ENCODE measurements at places on chromosomes 4 and X.

DNA sequence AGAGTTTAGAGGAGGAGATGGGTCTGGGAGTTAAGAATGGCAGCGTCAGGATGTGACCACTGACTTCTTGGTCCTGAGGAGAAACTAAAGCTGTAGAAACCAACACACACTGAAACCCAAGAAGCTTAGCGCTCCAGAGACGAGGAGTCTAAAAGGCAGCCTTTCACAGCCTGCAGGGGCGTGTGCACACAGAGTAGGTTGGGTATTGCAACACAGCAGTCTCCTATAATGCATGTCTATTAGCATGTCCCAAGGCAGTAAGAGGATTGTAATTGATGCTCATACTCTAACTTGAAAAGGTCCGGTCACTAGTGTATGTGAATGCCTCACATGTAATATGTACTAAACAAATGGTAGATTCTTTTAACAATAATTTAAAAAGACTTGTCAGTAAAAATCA, 57.4 kb downstream of the PTTG2 start:
- no peak for DNase-seq

- DNase-seq: no peak
Observed at GRCh38 chr4:2887343-2887742, 43.7 kb downstream of the ADD1 start.

- DNase-seq: no peak
Observed at GRCh38 chr4:136412708-136413107, 1119.6 kb downstream of the PCDH18 start.

DNA sequence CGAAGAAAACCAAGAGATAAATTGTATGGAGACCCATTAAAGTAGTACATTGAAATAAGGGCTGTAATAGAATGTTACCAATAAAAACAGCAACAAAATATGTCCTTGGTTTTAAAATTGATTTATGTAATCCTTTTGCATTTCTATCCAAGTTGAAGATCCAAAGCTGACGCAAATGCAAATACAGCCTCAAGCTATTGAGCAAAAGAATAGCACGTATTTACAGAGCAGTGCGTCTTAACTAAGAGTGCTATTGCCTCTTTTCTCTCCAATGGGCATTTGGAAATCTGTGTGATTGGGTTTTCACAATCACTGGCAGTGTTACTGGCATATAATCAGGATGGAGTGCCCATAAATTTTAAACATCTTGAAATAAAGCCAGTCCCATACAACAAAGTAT, 417.4 kb downstream of the TLL1 start:
- no peak for DNase-seq

DNA sequence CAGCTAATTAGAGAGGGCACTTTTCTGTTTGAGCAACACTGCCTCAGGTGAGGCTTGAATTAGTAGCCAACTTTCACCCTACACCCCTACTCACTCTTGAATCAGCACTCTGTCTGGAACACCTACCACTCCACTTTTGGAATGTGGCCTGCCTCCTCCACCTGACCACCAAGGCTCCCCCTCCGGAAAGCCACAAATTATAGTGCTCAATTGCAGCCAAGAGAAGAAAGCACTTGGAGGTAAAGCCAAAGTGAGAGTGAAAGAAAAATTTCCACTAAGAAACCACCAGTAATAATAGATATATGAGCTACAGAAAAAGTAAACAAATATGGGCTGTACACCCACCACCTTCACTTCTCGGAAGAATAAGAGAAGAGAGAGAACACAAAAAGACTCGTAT, 41.1 kb downstream of the PPP3CA start:
- peak; percentile 20 for DNase-seq

DNA sequence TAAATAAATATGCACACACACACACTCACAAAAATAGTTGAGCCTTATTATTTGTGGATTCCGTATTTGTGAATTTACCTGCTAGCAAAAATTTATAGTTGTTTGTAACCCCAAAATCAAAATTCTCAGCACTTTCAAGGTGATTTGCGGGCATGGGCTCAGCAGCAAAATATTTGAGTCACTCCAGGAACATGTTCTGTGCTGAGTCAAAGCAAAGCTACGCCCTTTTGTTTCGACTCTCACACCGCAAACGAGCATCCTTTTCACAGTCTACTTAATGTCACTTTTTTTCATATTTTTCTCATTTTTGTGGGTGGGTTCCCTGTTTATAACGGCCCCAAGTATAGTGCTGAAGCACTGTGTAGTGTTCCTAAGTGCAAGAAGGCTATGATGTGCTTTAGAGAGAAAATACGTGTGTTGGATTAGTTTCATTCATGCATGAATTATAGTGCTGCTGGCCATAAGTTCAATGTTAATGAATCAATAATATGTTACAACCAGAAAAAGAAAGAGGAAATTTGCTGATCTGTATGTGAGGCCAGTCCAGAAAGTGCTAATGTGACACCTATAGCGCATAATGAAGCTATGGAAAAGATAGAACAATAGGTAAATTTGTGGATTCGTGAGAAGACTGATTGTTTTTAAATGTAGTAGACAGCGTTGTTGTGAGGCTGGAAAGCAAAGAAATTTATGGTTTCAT, 723.2 kb upstream of the AGA start:
- no peak for DNase-seq

DNA sequence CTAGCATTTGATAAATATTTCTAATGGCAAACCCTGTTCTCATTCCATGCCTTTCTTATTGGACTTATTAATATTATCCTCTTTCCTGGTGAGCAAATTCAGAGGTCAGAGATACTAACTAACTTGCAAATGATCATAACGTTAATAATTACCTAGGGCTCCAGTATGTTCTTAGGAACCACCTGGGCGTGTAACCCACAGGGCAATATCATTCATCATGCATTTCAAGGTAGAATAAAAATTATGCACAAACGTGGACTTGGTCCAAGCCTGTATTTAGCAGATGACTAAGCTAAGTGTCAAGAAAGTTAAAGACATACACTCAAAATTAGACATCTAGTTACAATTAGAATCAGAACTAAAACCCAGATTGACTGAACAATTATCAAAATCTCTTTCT, 850.1 kb downstream of the TRIML1 start:
- DNase-seq: no peak

DNA sequence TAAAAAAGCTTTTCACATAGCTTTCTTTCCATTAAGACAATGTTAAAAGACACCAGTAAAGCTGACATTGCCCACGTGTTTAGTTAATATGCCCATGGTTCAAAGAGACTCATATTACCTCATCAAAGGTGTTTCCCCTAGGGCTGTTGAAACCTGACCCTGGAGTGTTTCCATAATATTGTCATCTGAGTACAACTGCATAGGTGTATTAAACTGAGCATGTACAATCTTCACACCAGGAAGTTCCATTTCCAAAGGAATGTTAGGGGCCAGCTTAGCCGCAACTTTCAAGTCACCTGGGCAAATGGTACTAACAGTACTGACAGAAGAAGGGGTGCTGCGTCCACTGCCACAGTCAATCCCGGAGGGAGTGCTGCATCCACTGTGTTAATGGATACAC, 27.1 kb downstream of the PDLIM3 start:
- peak; percentile 63 for DNase-seq

GRCh38 chrX:94256396-94256795, 582.4 kb downstream of the FAM133A start:
- no peak for DNase-seq

DNA sequence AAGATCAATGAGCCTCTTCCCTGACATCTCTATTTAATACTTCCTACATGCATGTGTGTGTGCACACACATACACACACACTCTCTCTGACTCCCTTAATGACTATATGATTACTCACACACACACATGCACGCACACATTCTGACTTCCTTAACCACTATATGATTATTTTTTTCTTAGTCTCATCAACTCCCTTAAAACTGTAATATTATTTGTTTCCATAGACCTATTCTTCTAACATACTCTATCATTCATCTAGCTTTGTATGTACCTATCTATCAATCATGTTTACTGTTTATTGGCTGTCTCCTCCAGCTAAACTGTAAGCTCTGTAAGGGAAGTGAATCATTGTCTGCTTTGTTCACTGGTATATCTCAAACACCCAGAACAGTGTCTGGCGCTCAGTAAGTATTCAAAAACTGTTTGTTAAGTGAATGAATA, 236.6 kb downstream of the RASL11B start:
- DNase-seq: no peak

GRCh38 chr4:186826846-186827533, 103.3 kb upstream of the FAT1 start:
- no peak for DNase-seq

DNA sequence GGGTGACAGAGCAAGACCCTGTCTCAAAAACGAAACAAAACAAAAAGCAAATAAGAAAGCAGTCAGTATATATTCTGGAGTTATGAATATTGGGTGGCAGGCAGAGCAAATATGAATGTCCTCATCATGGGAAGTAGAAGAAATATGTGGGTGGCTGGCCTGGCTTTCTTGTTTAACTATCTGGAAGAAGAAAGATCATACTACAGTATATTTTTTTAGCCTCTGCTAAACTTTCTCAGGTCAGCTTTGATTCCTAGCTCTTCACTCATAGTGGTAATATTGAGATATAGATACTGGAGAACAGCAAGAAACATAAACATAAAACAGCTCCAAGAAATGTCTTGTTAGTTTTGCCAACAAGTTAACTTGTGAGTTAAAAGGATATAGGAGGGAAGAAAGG, 192.5 kb downstream of the SOWAHB start:
- no peak for DNase-seq

GRCh38 chrX:49947781-49948180, 25.4 kb downstream of the CLCN5 start:
- DNase-seq: no peak

DNA sequence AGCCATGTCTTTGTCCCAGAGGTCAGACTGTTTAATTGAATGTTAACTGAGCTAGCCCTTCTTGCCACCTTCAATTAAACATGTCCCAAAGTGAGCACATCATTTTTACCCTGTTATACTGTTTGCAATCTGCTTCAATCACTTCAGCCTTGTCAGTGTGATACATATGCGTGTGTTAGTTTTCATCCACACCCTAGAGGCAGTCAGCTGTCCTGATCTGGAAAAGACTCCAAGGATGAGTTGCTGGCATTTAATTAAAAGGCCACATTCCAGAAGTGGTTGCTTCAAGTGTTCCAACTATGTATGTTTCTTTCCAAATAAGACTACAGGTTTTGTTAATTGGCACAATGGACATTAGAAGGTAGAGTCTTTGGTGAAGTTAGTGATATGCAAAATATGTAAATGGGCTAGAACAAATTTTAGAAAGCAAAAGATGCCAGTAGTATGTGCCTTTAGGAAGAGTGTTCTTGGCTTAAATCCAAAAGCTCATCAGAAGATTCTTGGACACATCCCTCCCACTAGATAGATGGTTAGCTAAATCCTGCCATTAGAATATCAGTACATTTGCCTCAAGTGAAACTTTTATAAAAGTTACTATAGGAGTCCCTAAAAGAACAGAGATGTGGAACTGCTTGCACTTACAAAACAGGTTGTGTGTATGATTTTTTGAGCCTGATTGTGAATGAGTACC, 79.5 kb upstream of the SLIT2 start:
- no peak for DNase-seq

GRCh38 chr4:5884796-5885195, 8.1 kb downstream of the CRMP1 start:
- DNase-seq: no peak

DNA sequence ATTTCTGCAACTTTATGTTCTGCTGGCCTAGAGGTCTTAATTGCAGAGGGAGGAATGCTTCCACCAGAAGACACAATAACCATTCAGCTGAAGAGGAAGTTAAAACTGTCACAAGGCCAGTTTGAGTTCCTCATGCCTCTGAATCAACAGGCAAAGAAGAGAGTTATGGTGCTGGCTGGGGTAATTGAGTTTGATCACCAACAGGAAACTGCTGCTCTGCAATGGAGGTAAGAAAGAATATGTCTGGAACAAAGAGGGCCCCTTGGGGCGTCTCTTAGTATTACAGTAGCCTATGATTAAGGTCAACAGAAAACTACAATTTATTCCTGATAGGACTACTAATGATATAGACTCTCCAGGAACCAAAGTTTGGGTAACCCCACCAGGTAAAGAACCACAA, 744.0 kb downstream of the FSTL5 start:
- no peak for DNase-seq

- DNase-seq: no peak
Observed at GRCh38 chr4:76527666-76528065, 92.6 kb downstream of the SHROOM3 start.

DNA sequence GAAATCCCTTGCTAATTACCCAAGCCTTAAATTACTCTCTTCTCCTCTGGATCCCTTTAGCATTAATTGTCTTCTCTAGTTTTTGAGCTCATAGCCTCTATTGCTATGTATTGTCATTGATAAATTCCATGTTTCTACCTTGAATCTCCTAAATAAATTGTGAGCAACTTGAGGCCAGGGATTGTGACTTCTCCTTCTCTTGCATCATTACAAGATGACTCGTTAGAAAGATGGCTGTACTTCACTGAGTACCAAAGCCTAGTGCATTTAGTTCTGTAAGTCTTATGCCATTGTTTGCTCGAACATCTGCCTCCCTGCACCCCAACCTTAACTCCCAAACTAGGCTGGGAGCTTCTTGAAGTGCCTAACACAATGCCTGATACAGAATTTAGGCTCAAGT, 15.3 kb downstream of the VSIG4 start:
- no peak for DNase-seq

DNA sequence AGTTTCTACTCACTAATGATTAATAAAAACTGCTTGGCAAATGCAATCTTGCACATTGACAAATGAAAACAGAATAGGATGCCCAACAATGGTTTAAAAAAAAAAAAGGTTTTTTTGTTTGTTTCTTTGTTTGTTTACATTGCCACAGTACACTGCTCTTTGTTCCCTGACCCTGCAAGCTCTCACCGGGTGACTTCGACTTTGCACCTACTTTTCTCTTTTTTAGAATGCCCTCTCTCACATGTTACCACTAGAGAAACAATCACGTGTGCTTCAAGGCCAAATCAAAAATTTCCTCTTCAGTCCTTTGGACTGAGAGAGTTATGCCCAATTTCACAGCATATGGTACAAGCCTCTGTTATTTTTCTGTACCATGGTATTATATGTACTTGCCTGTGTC, 101.5 kb downstream of the DMD start:
- DNase-seq: no peak

DNA sequence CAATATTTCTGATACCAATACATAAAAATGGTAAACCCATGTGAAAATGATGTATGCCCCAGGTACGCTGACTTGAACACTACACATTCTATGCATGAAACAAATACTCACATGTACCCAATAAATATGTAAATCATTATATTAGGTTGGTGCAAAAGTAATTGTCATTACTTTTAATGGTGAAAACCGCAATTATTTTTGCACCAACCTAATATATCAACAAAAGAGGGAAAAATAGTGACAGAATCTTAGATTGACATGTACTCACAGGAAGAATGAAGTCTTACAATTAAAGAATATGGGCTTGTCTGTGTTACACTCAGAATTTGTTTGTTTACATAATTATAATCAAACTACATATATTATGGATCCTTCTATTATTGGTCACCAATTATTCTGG, 82.3 kb downstream of the GLRA3 start:
- no peak for DNase-seq

DNA sequence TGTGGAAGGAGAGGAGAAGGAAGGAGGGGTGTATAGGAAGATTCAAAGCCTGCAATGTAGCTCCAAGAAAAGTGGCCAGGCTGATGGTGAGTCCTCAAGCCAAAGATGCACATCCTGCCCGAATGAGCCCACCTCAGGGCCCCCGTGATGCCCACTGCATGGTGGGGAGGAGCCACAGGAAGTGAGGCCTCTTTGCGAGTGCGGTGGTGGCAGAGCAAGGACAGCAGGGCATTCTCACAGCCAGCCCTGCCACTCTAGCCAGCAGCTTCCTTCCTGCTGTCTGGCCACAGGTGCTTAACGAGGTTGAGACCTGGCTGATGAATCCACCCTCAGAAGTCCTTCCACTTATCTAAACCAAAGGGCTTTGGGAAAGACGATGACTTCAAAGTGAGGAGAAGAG, 55.8 kb downstream of the BCOR start:
- no peak for DNase-seq

GRCh38 chr4:15118292-15118691, 116.0 kb downstream of the CPEB2 start:
- no peak for DNase-seq
